Muscle of leg (tissue), 16 donors: ENCODE measurements at places on chromosomes 3 and 15. TPM values are rescaled to one million over a fixed set of nuclear protein-coding genes. Genes with fewer than 3 reads are reported as not detected.

DNA sequence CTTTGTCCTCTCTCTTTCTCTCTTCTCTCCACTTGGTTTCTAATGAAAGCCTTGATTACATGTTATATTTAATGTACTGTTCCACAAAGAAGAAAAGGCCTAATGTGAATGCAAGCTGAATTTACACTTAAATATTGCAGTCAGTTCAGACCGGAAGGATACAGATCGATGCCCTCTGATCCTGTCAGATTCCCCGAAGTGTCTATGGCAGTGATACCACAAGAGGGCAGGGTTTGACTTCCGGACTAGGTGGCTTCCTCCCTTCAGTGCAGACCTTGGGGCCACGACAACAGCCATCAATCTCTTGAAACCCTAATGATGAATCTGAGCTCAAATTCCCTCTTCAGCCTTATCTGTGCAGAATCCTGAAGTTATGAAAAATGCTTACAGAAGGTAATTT, 29.5 kb downstream of the AGTR1 start:
- H3K27ac ChIP-seq = no peak overlapping the region
- H3K4me3 ChIP-seq = no peak overlapping the region
- no peaks in the 10 kb centered on the region for H3K36me3 ChIP-seq
- H3K27me3 ChIP-seq = no peaks in the 10 kb centered on the region
- peak; percentile 26 for DNase-seq
- no peaks in the 10 kb centered on the region for H3K4me1 ChIP-seq

DNA sequence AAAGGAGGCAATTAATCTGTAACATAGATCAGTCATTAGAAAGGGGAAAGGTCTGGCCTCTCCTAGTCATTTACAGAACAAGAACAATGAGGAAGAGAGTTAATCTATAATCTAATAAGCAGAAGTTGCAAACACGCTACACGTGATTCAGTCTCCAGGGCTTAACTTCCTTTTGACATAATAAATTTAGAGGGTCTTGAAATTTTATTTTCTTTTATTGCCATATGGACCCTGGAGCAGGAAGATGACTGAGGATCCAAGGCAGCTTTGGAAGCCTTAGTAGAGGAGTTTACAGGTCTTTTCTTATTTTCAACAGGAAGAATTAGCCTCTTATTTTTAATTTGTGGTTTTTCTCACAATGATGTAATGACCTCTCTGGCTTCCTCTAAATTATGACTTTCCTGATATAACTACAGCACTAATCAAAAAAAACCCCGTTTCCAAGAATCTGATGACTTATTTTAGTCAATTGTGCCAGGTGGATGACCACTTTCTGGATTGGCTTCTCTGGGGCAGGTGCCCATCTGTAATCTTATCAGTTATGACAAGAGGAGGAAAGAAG, 32.2 kb downstream of the ADGRG7 start:
- H3K36me3 ChIP-seq = no peaks in the 10 kb centered on the region
- H3K27ac ChIP-seq = no peak overlapping the region
- no peaks in the 10 kb centered on the region for H3K27me3 ChIP-seq
- DNase-seq = no peak
- H3K4me3 ChIP-seq = no peak overlapping the region

- peak; percentile 71 for DNase-seq
- no peak overlapping the region for H3K27ac ChIP-seq
- H3K27me3 ChIP-seq = no peaks in the 10 kb centered on the region
- no peak overlapping the region for H3K4me3 ChIP-seq
These were observed 87.8 kb downstream of the RSL24D1 start for GRCh38 chr15:55108858-55109518.

- H3K27me3 ChIP-seq = no peaks in the 10 kb centered on the region
- H3K36me3 ChIP-seq = peaks cover 29% of the 10 kb centered on the region
- no peak overlapping the region for H3K4me3 ChIP-seq
- no peak for DNase-seq
These were observed 10.6 kb downstream of the FSTL1 start for GRCh38 chr3:120440001-120440703.

ISL2 gene
- total RNA-seq = 0.04 TPM

DNA sequence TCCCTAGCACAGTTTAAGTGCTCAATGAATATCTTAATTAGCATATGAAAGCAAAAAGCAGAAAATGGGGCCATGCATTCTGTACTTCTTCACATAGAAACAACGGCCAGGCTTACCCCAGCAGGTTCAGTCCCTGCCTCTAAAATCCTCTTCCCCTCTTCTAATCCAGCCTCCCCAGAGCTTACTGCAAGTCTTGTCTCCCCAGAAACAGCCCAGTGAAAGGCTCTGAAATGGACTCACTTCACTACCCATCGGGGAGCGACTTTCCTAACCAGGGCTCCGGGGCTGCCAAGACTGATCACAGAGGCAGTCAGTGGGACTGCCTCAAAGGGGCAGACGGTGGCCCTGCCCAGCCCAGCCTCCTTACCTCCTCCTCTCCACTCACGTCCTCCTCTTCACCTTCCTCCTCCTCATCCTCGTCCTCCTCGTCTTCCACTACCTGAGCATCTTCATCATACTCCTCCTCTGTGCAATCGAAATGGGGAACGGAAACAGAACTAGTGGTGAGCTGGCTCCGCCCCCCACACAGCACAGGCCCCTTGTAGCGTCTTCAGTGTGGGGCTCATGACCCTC, 38.0 kb downstream of the ANP32A start:
- no peak for DNase-seq
- peaks cover 5% of the 10 kb centered on the region for H3K4me1 ChIP-seq
- H3K27me3 ChIP-seq = no peaks in the 10 kb centered on the region
- H3K4me3 ChIP-seq = no peak overlapping the region

MB21D2 gene
- 15.8 TPM for total RNA-seq

C3orf52 gene
- total RNA-seq = 5.7 TPM

DNA sequence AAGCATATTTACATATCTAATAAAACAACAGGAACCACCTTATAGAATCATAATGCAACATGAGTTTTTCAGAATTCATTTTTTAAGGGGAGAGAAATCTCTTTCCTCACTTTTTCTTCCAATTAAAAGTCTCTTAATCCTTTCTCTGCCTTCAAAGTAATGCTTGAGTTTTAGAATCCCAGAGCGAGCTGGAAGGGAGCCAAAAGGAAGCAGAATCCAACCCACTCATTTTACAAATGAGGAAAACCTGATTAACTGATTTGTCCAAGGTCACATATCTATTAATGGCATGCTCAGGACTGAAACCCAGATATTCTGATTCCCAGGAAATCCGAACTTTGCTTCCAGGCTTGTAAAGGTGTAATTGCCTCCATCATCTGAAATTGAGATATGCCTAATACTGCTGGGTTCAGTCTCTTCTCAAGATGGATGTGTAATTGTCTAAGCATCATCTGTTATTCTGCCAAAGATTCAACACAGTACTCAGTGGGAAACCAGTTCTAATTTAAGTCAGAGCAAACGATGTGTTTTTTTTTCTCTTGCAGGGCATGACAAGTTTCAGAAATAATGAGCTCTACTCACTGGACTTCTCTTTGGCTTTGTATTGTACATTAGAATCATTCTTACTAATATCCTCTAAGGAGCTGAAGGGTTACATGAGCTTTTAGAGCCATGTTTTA, 481.4 kb upstream of the CFAP20DC start:
- no peak overlapping the region for H3K27ac ChIP-seq
- H3K36me3 ChIP-seq = no peaks in the 10 kb centered on the region
- DNase-seq = no peak
- no peak overlapping the region for H3K4me3 ChIP-seq
- H3K4me1 ChIP-seq = no peaks in the 10 kb centered on the region

- H3K4me1 ChIP-seq = peaks cover 12% of the 10 kb centered on the region
- H3K4me3 ChIP-seq = no peak overlapping the region
- H3K36me3 ChIP-seq = peaks cover 3% of the 10 kb centered on the region
- H3K27me3 ChIP-seq = no peaks in the 10 kb centered on the region
These were observed 34.6 kb downstream of the SH3BP5 start for GRCh38 chr3:15297608-15298350.

DNA sequence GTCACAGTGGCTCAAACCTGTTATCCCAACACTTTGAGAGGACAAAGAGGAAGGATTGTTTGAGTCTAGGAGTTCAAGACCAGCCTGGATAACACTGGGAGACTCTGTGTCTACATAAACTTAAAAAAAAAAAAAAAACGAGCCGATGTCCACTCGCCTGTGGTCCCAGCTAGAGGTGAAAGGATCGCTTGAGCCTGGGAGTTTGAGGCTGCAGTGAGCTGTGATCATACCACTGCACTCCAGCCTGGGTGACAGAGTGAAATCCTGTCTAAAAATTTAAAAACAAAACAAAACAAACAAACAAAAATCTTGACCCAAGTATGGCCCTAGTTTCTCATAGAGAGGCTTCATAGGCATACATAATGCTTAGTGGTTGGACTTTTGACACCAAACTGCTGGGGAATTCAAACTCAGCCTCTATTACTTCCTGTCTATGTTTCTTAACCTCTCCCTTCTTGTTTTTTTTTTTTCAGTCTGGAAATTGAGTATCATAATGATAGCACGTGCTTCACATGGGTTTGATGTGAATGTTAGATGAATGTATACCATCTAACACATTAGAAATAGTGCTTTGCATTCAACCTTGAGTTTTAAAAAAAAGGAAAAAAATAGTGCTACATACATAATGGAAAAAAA, 46.4 kb upstream of the CAPN7 start:
- no peaks in the 10 kb centered on the region for H3K4me1 ChIP-seq
- H3K4me3 ChIP-seq = no peak overlapping the region
- H3K27me3 ChIP-seq = peaks cover 7% of the 10 kb centered on the region
- H3K27ac ChIP-seq = no peak overlapping the region

DNA sequence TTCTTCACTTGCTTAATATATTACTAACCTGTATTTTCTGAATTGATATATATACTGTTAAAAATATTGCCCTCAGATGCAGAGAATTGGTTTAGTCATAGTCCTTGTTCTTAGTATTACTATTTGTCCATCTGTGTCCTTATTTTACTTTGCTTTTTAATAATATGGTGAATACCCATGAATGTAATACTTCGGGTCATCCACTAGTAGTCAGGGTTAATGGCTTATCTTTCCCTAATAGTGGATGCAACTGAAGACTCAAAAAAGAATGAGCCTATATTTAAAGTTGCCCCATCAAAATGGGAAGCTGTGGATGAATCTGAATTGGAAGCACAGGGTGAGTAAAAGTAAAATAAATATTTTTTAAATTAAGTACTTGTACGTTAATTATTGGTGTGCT, 36.5 kb downstream of the U2SURP start:
- H3K36me3 ChIP-seq = peaks cover 8% of the 10 kb centered on the region
- H3K27me3 ChIP-seq = no peaks in the 10 kb centered on the region
- H3K4me3 ChIP-seq = no peak overlapping the region

DNA sequence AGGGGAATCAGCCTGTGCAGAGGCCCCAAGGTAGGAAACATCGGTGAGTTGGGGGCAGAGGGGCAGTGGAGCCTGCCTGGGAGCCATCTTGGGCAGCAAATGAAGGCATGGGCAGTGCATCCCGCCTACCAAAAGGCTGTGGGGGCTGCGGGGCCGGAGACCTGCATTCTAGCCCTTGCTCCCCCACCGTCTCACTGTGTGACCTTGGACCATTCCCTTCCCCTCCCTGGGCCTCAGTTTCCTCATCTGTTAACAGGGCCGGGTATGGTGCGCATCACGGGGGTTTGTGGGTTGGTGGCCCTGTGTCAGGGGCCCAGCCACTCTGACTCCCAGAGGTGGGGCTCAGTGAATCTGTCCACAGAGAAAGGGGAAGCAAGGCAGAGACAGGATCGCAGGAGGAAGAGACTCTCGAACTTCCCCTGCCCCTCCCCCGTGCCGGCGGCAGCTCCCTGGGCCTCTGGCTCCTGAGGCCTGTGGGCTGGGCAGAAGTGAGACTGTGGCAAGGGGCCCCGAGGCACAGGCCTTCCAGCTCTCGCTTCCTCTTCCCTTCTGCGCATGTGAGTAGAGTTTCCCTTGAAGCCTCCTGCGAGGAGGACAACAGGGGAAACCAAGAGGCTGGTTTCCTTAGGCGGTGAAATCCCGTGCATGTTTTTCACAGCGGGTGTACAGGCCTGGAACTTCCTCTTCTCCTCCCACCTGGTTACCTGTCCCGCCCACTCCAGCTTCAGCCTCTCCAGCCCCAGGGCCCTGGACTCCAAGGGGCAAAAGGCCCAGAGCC, 42.9 kb downstream of the IDH2 start:
- DNase-seq = peak; percentile 89
- peaks cover 51% of the 10 kb centered on the region for H3K4me1 ChIP-seq
- no peaks in the 10 kb centered on the region for H3K27me3 ChIP-seq
- H3K36me3 ChIP-seq = no peaks in the 10 kb centered on the region
- peak overlapping the region; percentile 75 for H3K27ac ChIP-seq

GRCh38 chr3:135138776-135139175, 343.7 kb downstream of the EPHB1 start:
- H3K4me3 ChIP-seq = no peak overlapping the region
- no peaks in the 10 kb centered on the region for H3K27me3 ChIP-seq
- no peaks in the 10 kb centered on the region for H3K36me3 ChIP-seq
- no peak overlapping the region for H3K27ac ChIP-seq

DNA sequence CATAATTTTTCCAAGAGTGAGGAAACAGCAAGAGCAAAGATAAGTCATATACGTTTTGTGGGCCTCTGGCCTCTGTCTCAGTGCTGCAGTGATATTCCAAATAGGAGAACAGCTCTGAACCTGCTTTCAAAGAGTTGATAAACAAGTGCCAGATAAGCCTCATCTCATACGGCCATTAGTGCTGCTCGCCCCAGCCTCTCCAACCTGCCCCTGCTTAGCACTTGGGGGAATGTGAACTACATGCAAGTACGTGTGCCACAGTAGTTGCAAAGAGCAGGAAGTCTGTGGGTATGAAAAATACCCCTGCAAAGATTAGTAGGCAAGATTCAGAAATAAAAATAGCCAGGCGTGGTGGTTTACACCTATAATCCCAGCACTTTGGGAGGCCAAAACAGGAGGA, 14.0 kb downstream of the DAPK2 start:
- no peaks in the 10 kb centered on the region for H3K4me1 ChIP-seq
- no peaks in the 10 kb centered on the region for H3K27me3 ChIP-seq
- DNase-seq = no peak
- no peak overlapping the region for H3K27ac ChIP-seq

RBP2 gene
- not detected for total RNA-seq

GRCh38 chr15:68303560-68304436, 26.3 kb downstream of the FEM1B start:
- H3K36me3 ChIP-seq = peaks cover 2% of the 10 kb centered on the region
- peaks cover 17% of the 10 kb centered on the region for H3K4me1 ChIP-seq
- H3K27ac ChIP-seq = no peak overlapping the region

GRCh38 chr3:72995337-72995736, 1.3 kb upstream of the PPP4R2 start:
- no peaks in the 10 kb centered on the region for H3K27me3 ChIP-seq
- peaks cover 9% of the 10 kb centered on the region for H3K4me1 ChIP-seq
- H3K36me3 ChIP-seq = peaks cover 4% of the 10 kb centered on the region
- peak; percentile 76 for DNase-seq

GRCh38 chr15:85633859-85634258, 160.9 kb downstream of the KLHL25 start:
- no peak overlapping the region for H3K27ac ChIP-seq
- H3K4me1 ChIP-seq = no peaks in the 10 kb centered on the region
- no peak for DNase-seq
- H3K36me3 ChIP-seq = no peaks in the 10 kb centered on the region

- peaks cover 12% of the 10 kb centered on the region for H3K4me1 ChIP-seq
- no peaks in the 10 kb centered on the region for H3K27me3 ChIP-seq
- H3K4me3 ChIP-seq = peak overlapping the region; percentile 82
- H3K27ac ChIP-seq = peak overlapping the region; percentile 42
- DNase-seq = peak; percentile 51
- H3K36me3 ChIP-seq = peaks cover 6% of the 10 kb centered on the region
These were observed 711 bp downstream of the XXYLT1 start for GRCh38 chr3:195270079-195270816.
